Stimulated activated CD4-positive, alpha-beta T cell treated with anti-CD3 and anti-CD28 coated beads, Interleukin-1b, Interleukin-23, amount 100 ng/mL, for 4 hours (primary cell): ENCODE measurements at places on chromosomes 6 and 20.

DNA sequence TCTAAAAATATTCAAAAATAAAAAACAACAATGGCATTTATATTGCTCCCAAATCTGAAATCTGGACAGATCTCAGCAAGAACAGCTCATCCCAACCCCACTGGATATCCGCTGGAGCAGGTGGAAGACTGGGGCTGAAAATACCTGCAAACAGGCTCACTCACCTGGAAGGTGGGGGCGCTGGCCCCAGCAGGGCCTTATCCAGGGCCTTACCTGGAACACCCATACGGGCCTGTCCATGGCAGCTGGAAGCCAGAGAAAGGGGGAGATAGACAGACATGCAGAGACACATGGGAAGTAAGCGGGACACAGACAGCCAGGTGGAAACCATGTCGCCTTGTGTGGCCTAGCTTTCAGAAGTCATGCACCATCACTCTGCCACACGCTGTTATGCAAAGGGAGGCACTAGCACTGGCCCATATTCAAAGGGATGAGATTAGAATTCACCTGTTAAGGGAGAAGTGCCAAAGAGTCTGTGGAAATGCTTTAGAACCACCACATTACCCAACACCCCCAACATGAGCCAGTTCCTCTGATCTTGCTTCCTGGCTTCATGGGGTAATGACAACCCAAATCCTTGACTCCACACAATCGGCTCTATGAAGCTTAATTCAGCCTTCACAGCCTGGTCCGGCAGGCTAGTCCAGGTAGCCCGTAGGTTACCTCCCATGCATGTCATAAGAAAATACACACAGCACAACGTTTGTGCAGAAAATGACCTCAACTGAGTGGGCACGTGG, 99.0 kb upstream of the CDYL start:
- no peak for DNase-seq

DNA sequence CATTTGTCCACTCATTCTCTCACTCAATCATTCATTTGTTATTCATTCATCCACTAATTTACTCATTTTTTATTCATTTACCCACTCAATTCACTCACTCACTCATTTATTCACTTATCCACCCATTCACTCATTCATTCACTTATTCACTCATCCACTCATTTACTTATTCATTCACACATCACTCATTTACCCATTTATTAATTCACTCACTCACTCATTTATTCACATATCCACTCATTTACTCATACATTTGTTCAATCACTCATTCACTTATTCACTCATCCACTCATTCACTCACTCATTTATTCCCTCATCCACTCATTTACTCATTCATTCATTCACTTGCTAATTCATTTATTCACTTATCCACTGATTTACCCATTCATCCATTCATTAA, 129.1 kb downstream of the TTLL2 start:
- DNase-seq: no peak

GRCh38 chr6:105733556-105734162, 330.8 kb upstream of the PREP start:
- no peak for DNase-seq

DNA sequence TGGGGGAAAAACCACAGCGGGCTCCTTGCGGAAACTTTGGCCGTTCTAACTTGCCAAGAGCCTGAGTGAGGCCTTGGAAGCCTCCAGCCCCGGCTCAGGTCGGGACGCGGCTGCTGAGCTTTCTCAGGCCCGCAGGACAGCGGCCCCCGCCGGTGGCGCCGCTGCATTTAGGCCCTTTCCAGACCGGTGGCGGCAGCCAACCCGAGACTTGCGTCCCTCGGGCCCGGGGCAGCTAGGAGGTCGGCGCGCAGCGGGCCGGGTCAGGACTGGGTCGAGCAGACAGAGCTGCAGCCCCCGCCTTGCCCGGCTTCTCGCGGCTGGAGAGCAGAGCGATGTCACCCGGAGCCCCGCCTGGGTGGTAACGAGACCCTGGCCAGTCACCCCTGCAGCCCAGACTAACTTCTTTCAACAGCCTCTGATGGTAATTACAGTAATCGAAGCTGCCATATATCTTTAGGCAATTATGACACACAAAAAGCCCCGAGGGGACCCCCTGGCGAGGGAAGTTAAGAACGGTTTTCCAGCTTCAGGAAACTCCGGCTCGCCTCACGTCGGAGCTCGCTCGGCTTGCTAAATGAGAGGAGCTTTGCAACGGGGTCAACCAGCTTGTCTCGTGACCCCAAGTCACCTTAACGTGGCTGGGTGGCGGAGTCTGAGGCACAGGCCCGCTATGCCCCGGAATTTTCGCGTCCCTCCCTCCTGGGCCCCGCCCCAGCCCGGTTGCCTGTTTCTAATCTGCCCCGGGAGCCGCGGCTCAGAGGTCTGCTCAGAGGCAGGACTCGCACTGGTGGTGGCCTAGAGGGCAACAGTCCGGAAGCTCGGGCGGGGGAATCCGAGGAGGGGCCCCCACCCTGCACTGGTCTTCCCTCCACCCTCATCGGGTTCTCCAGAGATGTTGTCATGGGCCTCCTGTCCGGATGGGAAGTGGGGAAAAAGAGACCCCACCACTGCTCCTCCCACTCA, 3.0 kb downstream of the NR2E1 start:
- DNase-seq: no peak

DNA sequence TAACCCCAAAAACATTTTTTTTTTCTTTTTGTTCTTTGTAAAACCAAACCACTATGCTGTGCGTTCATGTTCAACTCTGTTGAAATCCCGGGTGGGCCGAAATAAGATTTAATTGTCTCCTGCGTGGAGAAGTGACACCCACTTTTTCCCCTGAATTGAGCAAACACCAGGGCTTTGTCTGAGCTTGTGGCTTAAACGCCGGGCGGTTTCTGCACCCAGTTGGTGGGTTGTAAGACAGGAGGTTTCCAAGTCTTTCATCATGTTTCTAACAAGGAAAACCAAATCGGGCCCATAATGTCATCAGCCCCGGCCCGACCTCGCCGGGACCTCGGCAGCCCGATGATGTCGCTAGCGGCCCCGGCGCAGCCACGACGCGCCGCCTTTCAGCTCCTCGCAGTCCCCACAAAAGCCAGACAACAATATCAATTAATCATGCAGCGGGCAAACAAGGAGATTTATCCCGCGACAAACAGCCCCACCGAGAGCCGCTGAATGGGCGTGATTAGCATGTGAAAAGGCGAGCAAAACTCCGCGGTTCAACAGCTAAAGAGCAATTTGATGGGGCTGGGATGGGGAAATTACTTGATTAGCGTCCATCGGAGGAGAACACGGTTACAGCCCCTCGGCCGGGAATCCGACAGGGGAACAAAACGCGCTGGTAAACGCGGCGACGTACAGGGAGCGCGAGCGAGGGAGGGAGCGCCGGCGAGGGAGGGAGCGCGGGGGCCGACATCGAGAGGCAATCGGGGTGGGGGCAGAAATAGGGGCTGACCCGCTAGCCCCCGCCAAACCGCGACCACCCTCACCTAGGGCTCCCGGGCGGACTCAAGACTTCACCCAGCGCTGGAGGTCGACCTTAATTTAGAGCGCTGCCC, 5.3 kb downstream of the LINC00237 start:
- no peak for DNase-seq

- no peak for DNase-seq
Measured at GRCh38 chr20:57323034-57323433, 6.6 kb upstream of the SPO11 start.

GRCh38 chr6:164296411-164296810, 881.9 kb downstream of the QKI start:
- DNase-seq: no peak

GRCh38 chr6:136521427-136521826, 28.8 kb downstream of the MAP7 start:
- no peak for DNase-seq
